Muscle of back (tissue), 13 donors: ENCODE measurements at places on chromosomes 12 and 14.

DNA sequence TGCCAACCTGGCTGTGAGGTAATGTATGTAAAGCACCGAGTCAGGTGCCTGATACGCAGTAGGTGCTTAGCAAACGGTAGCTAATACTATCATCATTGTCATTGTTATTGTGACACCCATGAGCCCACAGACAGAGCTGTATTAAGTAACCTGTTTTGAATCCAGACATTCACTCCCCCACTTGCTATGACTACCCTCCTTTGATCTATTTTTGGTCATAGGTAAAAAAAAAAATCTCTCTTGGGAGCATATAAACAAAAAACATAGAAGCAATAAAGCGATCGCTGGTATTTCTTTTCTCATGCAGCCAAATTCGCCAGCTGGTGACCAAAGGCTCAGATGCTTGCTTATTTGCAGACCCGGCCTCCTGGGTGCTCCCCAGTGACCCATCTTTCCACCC is 330.2 kb downstream of the DPF3 start:
- DNase-seq: no peak

DNA sequence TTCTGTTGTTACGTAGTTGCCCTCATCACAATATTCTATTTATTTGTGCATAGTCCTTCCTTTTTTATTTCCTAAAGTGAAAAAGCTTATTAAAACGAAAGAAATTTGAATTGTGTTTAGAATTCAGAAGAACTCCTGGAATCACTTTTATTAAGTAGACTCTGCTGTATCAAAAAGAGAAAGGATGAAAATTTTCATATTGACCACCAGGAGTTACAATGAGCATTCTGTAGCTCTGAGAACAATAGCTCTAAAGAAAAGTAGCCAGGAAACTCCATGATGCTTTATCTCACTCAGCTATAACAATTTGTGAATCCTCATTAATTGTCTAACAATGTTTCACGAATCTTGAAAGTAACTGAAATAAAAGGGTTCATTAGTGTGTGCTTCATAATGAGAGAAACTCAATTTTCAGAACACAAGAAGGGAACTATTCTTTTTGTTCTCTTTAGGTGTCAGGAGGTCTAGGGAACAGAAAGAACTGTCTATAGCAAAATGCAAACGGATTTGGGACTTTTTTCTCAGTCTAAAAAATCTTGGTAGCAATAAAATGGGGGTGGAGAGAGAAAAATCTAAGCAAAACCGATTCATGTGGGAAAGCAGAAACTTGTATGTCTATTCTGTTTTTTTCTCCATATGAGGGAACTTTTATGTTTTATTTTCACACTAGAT is 19.3 kb downstream of the ASCL1 start:
- no peak for DNase-seq

GRCh38 chr12:112901271-112901670 is 5.5 kb upstream of the OAS1 start:
- no peak for DNase-seq

- no peak for DNase-seq
Observed at GRCh38 chr12:118850244-118850825, 131.0 kb upstream of the SRRM4 start.

DNA sequence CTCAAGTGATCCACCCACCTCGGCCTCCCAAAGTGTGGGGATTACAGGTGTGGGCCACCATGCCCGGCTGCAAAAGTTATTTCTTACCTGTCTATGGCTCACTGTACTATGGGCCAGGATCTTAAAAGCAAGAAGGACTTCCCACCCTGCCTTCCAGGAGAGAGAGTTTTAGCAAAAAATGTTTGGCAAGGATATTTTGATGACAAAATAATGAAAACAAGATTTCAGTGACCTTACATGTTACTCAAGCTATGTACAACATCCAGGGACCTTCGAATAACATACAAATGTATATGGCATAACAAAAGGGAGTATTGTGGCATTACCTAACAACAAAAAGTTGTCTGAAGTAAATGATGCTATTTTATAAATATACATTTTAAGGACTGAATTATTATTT is 55.1 kb downstream of the ANO6 start:
- DNase-seq: no peak

DNA sequence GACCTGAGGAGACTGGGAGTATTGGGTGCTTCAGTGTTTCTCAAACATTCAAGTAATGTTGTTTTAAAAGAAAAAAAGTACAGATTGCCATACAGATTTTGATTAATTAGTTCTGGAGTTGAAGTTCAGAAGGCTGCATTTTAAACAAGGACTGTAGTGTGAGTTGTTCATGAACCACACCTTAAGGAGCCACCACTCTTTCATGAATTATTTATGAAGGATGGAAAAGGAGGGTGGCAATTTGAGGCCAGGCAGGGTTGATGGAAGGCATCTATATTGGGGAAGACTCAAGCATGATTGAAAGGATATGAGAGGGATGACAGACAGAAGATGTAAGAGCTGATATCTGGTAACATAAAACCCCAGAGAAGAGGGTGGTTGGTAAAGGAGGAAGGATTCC is 146.6 kb upstream of the CAND1 start:
- DNase-seq: no peak

DNA sequence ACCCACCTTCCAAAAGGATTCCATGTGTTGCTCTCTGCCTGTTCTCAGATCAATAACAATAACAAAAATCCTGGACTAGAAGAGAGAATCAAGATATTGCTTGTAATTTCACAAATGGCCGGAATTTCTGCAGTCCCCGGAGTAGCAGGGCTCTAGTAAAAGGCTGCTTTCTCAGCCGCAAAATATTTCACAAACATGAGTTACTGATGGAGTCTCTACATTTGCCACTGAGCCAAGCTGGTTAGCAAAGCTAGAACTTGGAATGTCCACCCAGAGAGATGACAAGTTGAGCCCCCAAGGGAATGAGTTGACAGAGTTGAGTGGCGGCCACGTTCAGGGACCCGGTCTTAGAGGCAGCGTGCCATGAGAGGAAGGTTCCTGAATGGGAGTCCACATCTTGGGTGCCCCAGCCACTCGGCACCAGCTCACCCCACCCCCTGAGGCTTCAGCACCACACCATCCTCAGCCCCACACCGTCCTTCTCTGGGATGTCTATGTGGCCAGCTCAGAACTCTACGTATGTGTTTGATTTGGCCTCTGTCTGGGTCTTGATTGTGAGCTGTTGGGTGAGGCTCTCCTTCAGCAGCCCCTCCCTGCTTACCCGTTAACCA is 15.9 kb downstream of the FBLN5 start:
- no peak for DNase-seq

DNA sequence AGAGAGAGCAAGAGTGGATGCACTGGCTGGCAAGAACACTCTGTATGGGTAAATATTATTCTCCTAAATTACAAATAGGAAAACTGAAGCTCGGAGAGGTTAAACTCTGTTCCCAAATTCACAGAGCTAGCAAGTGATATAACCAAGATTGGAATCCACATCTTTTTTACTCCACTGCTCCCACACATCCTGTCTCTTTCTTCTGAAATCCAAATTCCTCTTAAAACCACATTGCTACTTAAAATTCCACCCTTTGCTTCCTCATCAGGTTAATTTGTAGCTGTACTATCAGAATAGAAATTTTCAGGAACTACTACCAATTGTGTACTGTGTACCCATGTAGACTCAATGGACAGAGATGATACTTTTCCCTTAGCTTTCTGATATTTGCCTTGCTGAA is 74.4 kb downstream of the ARMH4 start:
- no peak for DNase-seq

- DNase-seq: peak; percentile 49
Observed at GRCh38 chr12:48001505-48002413, 2.5 kb downstream of the COL2A1 start.

DNA sequence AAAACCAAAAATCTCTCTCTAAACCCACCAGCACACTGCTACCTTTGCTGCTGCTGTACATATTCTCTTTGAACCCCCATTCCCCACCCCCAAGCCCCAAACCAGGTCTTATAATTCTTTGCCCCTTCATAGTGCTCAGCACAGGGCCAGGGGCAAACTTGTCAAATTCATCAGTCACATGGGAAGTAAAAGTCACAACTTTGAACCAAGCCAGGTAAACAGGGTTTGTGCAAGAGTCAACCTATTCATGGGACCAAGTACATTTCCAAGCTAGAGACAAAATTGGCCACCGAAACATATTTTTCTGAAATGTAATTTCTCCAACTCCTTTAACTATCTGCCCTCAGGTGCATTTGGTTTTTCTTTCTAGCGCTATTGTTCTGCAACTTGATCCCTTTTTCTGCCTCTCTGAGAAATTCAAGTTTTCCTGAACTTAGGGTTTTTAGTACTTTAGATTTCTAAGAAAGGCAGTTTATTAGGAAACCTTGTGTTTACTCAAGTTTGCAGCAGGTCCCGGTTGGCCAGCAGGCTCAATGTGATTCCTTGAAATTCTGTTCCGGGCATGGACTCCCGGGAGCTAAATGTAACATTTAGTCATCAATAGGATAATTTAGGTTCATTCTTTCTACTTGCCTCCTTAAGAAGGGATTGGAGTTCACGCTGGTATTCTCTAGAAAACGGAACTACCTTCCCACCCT is 230.5 kb downstream of the EFCAB11 start:
- DNase-seq: no peak

GRCh38 chr12:3928538-3929184 is 55.5 kb upstream of the PARP11 start:
- peak; percentile 95 for DNase-seq

GRCh38 chr12:70754330-70754741 is 117.1 kb upstream of the PTPRB start:
- DNase-seq: no peak

DNA sequence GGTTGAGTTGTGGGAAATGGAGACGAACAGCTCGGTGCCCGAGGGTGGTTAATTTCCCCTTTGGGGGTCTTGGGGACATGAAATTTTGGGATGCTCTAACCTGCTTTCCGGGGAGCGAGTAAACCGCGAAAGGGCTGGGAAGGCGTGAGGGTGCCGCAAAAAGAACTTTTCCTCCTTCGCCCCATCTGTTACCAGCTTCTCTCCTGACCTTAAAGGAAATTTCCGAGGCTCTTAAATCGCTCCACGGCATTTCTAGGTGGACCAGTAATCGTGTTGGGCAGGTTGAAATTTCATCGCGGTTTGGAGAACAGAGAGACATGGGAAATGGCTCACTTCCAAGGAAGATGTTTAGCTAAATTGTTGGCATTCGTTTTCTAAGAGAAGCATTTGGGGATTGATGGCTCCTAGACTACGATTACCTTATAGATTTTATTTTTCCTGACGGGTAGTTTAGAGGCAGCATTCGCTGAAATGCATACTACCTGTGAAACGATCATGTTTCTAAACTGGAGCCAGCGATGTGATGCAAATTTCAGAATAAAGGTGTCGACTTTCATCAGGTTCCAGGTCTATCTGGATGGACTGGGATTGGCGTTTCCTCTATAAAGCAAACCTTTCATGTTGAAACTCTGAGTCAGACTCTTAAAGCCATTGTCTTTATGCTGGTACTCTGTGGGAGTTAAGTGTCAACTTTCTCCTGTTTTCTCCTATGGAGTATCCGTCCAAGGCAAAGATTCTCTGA is 414.5 kb downstream of the PCNX1 start:
- DNase-seq: peak; percentile 73

- DNase-seq: no peak
Observed at GRCh38 chr12:27541031-27541719, 17.2 kb downstream of the PPFIBP1 start.

- DNase-seq: peak; percentile 36
Observed at GRCh38 chr12:43241986-43242385, 310.0 kb downstream of the ADAMTS20 start.

GRCh38 chr12:2029851-2030250 is 22.9 kb upstream of the CACNA1C start:
- DNase-seq: no peak

DNA sequence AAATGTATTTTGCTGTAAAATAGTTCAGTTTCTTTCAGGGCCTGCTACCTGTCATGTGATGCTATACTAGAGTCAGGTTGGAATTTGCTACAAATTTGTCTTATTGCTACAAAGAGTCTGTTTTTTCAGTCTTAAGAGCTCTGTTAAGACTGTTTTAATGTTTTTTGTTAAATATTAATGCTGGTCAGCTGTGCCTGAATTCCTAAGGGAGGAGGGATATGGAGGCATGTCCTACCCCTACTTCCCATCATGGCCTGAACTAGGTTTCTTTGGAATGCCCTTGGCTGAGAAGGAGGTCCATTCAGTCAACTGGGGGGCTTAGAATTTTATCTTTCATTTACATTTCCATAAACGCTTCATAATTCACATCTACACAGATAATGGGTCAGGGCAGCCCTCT is 30.0 kb downstream of the IQSEC3 start:
- no peak for DNase-seq

GRCh38 chr12:18139989-18140596 is 50.1 kb upstream of the RERGL start:
- DNase-seq: peak; percentile 33

- DNase-seq: peak; percentile 79
Observed at GRCh38 chr12:116910645-116911451, at the start of gene FBXW8. Gene FBXW8, plus strand, starts transcription at chr12:116910950. Its CDS starts 88 bp downstream, at chr12:116911038.

DNA sequence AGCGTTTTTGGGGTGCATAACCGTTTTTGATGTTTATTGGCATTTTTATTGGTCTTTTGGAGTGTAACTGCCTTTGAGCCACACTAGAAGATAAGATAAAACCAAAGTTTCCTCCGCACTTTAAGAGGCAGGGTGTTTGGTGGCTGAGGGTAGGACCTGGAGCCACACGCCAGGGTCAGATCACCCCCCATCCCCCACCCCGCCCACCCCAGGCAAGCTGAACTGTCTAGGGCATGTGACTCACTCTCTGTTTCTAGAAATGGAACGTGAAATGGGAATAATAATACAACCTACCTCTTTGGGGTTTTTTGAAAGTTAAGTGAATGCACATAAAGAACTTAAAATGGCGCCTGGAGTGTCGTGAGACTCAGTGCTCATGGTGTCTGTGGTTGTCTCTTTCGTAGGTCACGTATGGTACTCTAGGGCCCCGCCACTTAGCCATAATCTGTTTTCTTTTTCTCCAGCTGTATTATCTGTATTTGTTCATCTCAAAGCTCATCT is 56.0 kb downstream of the PPP2R5C start:
- DNase-seq: no peak

- no peak for DNase-seq
Observed at GRCh38 chr12:105748806-105749600, 389.8 kb downstream of the NUAK1 start.

- no peak for DNase-seq
Observed at GRCh38 chr12:3081091-3081490, 3.9 kb downstream of the TSPAN9 start.

GRCh38 chr14:92902726-92903125 is 20.2 kb upstream of the CHGA start:
- no peak for DNase-seq

DNA sequence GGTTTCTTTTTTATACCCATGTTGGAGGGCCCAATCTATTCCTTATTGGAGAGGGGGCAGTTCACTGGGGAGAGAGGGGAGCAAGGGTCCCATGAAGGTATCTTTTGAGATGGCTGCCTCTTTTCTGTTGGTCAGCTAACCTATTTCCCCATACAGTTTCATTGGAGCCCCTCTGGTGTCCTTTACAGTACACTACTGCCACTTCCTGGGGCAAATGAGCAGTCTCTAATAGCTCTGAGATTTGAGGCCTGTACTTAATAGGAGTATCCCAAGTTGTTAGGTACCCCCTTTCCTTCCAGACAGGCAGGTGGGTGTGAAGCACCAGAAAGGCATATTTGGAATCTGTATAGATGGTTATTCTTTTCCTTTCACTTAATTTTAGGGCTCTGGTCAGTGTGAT is 41.3 kb upstream of the RNU6-8 start:
- no peak for DNase-seq
